ENCODE measurements at places on chromosomes 7 and 10.

DNA sequence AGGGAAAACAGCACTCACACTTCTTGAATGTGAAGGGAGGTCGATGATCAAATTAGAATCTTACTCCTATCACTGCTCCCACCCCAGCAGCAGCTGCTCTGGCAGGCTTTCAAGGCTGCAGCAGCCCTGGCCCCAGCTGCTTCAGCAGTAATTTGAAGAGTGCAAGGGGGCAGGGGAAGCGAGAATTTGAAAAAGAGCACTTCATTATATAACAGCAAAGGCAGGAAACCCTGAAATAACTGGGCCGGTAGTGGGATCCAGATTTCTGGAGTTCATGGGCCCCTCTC is 44.9 kb downstream of the MYPN start:
- DNase-seq = no peak

DNA sequence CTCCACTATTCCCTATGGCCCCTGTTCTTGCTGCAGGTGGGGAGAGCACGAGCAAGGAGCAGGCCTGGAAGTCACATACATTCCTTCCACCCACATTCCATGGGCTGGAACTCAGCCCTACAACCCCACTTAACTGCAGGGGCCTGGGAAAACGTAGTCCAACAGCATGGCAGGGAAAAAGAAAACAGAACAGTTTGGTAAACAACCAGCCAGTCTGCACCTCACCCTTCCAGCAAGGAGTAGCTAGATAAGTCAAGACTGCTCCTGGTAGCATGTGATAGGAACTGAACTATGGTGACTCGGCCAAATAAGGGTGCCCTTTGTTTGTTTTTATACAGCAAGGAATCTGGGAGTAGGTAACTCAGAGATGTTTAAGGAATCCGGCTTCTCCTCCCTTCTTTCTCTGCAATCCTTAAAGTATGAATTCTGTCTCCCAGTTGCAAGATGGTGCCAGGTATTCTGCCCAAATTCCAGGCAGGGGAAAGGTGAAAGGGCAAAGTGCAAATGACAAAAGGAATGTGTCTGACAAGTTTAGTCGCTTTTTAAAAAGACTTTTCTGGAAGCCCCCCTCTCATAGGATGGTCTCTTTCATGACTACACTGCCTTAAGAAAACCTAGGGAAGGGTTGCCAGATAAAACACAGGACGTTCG is 311.7 kb upstream of the NEBL start:
- no peak for DNase-seq

GRCh38 chr10:120988751-120989150 is 137.6 kb downstream of the WDR11 start:
- DNase-seq = no peak

DNA sequence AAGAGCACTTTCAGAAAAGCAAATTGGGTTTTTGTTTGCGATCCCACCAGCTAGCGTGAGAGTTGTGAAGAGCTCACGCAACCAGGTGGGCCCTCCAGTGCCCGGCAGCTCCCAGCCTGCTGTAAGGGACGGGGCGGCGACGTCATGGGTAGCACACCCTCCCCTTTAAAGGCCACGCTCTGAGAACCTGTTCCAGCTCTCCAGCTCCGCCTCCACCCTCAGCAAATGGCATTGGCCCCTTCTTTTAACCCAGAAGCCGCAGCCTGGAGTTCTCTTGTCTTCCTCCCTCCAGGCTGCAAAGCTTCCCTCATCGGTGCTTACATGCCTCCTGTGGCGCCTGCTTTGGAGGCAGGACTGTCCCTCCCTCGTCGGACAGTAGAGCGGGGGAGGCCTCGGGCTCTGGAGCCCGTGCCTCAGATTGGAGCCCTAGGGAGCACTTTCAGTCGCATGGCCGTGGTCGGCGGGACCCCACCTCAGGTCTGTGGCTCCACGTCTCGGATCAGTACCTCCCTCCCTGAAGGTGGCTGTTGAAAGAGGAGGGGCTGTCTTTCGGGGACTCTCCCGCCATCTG is 32.9 kb downstream of the WIPI2 start:
- no peak for DNase-seq

GRCh38 chr10:86785968-86786367 is 29.5 kb downstream of the BMPR1A start:
- no peak for DNase-seq

- DNase-seq = no peak
Observed at GRCh38 chr10:88297103-88297502, 286.0 kb downstream of the RNLS start.

DNA sequence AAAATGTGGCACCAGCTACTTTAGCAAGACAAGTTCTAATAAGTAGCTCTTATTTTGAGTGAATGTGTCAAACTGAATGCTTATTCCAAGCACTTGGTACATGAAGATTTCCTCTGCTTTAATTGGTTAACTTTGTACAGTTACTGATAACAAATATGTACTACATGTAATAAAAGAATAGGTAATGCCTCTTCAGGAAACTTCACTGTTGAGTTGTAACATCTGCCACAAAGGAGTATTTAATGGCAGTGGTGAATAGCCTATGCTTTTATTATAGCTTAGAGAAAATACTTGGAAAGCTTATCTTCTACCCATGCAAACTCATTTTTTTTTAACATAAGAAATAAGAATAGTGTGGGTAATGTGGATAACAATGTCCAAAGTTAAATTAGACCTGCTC is 82.6 kb downstream of the CYP51A1 start:
- no peak for DNase-seq

DNA sequence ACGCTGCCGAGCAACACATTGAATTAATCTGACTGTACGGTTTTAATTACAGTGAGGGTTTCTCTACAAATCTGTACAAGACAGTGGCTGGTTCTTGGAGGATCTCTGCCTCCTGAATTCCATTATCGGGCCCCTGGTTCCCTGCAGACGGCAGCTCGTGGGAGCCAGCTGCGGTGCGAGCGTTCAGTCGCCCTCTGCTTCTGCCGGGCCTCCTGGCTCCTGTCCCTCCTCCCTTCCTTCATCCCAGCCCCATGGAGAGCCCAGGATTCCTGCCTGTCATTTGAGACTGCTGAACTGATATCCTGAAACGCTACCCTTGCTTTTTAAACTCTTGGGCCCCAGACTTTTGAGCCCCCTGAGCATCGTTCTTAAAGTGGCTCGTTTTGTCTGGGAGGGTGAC is 6.6 kb upstream of the DLX6 start:
- DNase-seq = no peak

- DNase-seq = no peak
Observed at GRCh38 chr7:33764752-33765451, 140.4 kb upstream of the BMPER start.

DNA sequence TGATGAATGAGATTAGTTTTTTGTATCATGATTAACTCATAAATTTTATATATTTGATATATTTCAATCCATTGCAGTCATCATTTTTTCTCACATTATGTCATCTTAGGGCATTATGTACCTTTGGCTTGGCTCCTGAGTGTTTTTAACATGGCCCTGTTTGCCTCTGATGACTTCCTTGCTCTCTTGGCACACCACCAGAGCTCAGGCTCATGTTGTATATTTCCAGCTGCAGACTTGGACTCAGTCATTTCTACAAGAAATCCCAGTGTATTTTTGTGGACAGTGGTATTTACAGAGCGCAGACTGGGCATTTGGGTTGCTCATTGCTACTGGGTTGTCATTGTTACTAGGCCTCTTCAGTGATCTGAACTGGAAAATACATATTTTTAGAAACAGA is 188.5 kb downstream of the ADRA2A start:
- no peak for DNase-seq

DNA sequence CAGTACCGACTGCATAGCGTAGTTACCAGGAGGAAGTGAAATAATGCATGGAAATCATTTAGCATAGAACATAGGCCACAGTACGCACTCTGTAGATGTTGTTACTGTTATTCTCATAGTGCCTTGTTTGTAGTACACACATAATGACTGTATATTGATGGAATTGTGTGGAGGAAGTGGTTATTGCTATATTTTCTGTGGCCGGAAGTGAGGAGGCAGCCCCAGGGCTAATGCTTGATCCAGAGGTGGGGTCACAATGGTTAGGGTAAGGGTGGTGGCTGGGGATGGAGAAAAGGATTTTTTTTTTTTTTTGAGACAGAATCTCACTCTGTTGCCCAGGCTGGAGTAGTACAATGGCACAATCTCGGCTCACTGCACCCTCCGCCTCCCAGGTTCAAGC is 4.5 kb upstream of the MGAM start:
- no peak for DNase-seq

GRCh38 chr10:131166486-131166885 is 145.0 kb downstream of the TCERG1L start:
- no peak for DNase-seq

GRCh38 chr7:24769851-24770250 is 12.6 kb upstream of the GSDME start:
- no peak for DNase-seq

- DNase-seq = no peak
Observed at GRCh38 chr7:7257899-7258692, 75.8 kb downstream of the C1GALT1 start.

GRCh38 chr7:22858640-22859561 is 36.3 kb upstream of the TOMM7 start:
- DNase-seq = no peak

- DNase-seq = no peak
Observed at GRCh38 chr10:14477408-14477710, 146.6 kb upstream of the FRMD4A start.

DNA sequence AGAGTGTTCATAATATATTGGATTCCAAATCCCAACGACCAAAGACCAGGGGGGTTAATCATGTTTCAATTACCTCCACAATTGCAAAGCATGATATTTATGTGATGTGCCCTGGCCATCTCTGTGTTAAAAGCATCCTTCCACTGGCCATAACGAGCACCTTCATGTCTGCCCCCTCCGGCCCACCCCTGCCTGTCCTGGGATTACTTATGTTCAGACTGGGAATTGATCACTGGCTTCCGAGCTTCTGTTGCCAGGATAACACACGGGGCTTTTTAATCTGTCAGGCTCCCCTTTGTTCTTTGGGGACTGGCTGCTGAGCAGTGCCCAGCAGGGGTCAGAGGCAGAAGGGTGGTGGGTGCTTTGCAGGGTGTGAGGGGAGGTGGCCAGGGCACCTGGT is 13.7 kb upstream of the CHST15 start:
- DNase-seq = no peak

DNA sequence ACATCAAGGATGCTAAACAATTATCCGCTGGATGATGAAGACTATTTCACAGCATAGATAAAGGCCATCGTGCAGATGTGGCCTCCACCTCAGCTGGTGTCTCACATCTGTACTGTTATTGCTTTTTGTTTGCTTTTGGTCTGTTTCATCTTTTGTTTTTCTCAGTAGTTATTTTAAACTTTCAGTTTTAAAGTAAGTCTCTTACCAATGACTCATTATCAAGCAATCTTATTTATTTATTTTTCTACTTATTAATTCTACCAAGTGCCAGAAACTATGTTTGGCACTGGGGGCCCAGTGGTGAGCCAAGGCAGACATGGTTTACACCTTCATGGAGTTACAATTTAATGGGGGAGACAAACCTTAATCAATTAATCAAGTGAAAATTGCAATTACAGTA is 250.9 kb upstream of the TMEM72 start:
- no peak for DNase-seq

DNA sequence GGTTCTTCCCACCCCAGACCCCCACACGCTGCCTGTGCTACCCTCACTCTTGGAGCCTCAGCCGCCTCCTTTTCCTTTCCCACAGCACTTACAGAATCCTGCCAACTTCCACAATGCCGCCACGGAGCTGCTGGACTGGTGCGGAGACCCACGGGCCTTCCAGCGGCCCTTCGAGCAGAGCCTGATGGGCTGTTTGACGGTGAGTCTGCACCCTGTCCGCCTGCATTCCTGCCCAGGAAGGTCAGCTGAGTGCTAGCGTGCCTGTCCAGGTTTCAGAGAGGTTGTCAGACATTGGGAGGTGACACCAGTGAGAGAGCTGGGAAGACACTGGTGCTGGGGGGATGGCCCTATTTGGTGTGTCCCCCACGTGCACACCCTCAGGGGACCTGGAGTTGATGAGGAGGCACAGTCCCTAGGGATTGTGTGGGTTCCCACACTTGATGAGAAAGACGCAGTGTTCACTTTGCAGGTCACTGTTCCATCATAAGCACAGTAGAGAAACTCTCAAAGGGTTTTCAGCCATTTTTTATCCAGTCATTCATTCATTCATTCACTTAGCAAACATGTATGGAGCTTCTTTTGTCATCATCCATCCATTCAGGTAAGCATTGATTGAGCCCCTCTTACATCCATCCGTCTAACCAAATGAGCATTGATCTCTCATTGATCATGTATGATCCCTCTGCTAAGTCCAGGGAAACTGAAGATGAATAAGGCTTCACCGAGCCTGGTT is 138.9 kb upstream of the PPIF start:
- DNase-seq = no peak

DNA sequence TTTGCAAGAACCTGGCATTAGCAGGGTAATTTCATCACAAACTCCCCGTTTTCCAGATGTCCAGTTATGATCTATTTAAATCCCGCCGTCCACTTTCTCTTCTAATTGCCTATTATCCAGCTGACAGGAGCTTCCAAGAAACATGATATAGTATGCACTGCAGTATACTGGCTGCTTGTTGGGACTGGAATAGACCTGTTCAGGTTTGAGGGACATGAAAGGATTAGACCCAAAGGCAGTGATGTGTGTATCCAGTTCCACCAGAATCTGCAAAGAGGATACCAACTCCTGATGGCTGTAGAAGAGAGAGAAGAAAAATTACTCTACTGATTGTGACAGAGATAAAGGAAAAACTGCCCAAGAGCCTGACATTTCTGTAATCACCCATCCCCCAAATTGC is 8.9 kb downstream of the MSS51 start:
- no peak for DNase-seq

DNA sequence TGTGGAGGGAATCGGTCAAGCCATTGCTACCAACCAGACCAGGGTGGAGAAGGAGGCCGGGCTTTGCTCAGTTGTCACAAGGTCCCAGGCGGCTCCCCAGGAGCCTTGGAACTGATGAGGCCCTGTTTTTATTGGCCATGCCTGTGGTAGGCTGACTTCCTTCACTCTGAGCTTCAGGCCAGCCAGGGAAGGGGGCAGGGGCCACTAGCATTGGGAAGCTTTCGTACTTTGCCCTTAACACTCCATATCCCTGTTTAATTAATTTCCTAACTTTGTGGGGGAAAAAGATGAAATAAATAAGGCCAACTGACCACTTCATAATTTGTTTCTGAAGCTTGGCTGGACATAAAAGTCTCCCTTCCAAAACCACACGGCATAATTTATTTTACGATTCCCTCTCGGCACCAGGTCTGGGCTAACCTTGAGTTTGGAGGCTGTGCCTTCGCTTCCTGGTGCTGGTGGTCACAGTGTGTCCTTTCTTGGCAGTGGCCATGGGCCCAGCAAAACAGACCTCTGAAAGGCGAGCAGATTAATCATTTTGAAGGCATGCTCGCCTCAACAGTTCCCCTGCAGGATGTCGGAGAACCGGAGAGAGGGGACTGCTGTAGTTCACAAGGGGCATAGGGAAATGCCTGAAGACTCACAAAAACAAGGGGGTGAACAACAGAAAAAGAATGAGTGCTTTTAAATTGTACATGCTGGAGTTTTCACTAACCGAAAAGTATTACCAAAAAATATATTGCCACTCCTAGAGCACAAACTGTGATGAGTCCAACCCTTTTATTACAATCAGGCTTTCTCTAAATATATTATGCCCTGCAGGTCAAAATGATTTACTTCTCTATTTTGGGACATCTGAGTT is 966.0 kb downstream of the LRMDA start:
- DNase-seq = no peak

- DNase-seq = no peak
Observed at GRCh38 chr10:48477141-48477540, 127.7 kb downstream of the ARHGAP22 start.

- no peak for DNase-seq
Observed at GRCh38 chr10:76296957-76297356, 865.5 kb downstream of the LRMDA start.
